ENCODE measurements at places on chromosomes 7 and 10.
A peak's percentile ranks its signal among the peaks of the same experiment; 100 is the strongest.

DNA sequence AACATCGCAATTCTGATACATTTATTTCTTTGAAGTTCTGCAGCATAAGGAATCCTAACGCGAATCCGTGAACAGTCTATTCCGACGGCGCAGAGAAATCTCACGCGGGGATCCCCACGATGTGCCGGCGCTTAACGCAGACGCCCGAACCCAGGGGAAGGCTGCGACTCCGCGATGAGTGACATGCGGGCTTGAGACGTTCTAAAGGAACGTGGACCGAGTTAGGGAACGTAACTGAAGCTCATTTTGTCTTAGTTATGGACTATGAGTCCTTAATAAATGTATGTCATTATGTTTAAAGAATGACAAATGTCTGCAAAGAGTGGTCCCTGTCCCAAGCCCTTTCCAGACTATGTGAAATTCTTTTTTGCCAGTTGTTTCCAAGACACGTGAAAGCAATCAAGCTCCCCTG is 995 bp upstream of the PARD3 start:
- no peak for DNase-seq

DNA sequence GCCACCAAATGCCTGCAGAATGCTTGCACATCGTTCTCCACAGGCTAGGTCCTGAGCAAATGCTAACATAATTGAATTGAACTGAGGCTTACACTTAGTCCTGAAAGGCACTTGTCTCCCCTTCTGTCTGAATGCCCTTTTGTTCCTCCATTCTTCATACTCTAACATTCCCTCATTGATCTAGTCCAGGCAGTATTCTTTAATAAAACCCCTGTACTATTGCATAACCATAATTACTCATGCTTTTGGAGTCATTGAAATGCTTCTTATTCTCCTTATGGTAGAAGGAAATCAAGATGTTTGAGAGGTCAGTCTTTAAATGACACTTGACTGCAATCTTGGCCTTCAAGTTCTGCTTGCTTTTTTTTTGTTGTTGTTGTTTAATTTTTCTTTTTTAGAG is 7.1 kb downstream of the PI4K2A start:
- peak; percentile 36 for DNase-seq

GRCh38 chr10:117668327-117669008 is 125.9 kb downstream of the EMX2 start:
- DNase-seq, result no peak

DNA sequence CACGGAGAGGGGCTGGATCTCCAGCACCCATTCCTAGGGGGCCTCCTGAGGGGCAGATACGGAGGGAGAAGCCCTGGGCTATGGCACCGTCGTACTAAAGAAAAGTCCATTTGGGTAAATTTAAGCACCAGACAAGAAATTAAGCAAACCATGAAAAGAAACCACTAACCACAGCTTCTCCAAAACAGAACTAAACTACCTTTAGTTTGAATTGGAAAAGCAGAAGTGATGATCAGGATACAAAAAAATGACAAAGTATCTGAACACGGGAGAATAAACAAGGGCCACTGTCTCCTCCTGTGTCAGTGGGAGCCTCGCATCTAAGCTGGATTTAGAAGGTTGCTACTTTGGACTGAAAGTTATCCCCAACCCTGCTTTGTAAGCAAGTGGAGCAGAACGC is 69.1 kb downstream of the DIP2C start:
- no peak for DNase-seq

DNA sequence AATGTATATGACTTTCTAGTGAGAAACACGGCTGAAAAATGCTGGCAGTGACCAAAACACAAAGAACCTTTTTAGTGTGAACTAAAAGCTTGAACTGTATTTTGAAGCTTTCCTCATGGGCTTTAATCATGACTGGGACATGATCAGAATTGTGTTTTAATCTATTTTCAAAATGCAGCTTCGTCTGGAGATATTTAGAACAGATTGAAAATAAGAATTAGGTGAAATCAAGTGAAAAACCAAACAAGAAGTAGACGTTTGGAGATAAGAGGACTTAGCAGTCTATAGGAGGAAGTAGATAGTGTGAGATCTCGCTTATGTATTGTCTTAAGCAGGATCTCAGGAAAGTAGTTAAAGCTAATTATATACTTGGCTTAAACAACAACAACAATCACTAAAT is 865.4 kb upstream of the MBL2 start:
- no peak for DNase-seq

- no peak for DNase-seq
Measured at GRCh38 chr10:101489355-101489754, 98.7 kb downstream of the POLL start.

DNA sequence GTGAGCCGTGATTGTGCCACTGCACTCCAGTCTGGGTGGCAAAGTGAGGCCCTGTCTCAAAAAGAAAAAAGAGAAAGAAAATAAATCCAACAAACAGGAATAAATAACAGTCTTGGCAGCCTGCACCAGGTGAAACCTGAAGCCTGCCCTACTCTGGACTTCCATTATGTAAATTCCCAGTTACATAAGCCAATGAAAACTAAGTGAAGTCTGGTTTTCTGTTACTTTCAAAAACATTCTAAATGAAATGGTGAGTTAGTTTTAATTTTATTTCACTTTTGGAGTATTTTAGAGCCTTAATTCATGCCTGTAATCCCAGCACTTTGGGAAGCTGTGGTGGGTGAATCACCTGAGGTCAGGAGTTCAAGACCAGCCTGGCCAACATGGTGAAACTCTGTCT is 22.5 kb upstream of the HIBADH start:
- no peak for DNase-seq

DNA sequence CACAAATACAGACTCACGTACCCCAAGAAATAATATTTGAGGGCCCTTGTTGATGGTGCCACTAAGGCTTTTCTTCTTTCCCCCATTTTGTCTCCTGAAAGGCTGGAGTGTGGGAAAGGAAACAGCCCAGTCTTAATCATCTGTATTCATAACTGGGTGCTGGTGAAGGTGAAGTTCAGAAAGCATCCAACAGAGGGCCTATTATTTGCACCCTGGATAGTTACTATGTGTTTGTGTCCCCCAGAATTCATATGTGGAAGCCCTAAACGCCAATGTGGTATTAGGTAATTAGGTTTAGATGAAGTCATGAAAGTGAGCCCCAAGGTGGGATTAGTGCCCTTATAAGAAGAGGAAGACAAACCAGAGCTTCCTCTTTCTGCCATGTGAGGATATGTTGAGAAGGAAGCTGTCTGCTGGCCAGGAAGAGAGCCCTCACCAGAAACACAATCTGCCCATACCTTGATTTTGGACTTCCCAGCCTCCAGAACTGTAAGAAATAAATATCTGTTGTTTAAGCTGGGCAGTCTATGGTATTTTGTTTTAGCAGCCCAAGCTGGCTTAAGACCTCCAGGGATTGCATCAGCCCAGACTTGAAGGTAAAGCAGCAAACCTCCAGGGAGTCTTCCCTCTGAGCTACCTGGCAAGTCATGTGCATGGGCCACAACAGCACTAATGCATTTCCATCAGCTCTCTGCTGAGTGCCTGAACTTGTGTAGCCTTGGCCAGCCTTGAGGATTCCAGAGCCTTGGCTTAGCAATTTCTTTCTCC is 90.0 kb upstream of the ADRB1 start:
- DNase-seq, result peak; percentile 62

DNA sequence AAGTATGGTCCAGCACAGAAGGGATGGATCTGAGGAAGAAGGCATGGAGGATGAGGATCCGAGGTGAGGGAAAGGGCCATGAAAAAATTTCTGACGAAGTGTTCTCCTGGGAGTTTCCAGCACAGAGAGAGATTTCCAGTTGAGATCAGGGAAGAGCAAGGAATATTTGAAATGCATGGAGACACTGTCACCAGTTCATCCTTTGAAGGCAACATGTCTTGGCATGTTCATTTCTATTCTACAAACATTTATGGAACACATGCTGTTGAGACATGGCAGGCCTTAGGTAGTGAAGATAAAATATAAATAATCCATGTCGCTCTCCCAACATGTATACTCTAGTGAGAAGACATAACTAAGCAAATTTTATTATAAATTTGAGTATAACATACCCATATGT is 234.0 kb upstream of the TCF7L2 start:
- no peak for DNase-seq

DNA sequence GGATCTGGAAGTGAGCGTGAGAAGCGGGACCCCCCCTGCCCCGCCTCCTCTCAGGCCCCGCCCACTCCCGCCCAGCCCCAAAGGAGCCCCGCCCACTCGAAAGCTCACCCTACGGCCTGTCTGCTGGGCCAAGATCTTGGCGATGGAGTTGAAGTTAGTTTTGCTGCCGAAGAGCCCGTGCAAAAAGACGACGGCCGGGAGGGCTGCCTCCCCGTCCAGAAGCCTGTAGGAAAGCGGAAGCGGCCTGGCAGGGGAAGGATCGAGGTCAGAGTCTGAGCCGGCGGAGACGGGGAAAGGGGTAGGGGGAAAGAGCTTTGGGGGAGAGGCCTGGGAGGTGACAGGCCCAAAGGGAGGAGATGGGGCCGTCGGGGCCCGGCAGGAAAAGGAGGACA is 386 bp downstream of the ABHD11 start:
- DNase-seq, result peak; percentile 62

- no peak for DNase-seq
Measured at GRCh38 chr7:151800861-151801260, 76.1 kb downstream of the PRKAG2 start.

GRCh38 chr10:113422371-113422770 is 130.5 kb upstream of the HABP2 start:
- DNase-seq, result no peak

DNA sequence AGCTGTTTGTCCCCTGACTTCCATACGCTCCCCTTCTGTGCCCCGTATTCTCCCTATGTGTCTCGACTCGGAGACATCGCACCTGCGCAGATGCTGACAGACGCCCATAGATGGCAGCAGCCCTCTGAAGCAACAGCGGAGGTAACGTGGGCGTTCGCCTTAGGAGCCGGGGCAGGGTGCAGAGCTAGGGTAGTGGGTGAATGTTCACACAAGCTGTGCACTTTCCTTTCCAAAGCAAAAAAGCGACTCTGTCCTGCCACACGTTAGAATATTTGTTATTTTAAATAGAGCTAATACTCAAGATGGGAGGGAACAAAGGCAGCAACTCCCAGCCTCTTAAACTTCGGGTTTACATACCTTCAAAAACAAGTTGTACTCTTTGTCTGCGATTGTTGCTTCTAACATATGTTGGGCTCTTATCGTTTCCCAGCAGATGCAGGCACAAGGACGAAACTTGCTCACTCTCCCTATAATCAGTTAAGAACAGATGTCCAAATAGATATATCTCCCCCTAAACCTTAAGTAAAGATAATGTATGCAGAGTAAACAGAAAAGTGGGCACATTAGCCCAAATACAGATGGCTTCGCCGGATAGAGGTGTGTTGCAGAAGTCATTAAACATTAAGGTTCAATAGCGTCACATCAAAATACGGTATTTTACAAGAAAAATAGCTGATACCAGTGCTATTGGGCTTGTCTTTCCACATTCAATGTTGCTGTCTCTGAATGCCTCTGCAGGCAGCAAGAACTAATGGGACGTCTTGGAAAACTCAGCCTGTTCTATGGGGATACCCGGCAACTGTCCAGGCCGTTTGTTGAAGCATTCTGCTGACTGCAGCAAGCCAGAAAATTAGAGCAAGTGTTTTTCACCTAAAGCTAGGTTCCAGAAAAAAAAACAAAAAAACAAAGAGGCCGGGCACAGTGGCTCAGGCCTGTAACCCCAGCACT is 340.3 kb upstream of the PRKCQ start:
- DNase-seq, result peak; percentile 35

- DNase-seq, result peak; percentile 21
Measured at GRCh38 chr7:36943591-36944435, 219.5 kb upstream of the AOAH start.

GRCh38 chr7:130286881-130287280 is 6.1 kb upstream of the CPA4 start:
- DNase-seq, result no peak

GRCh38 chr7:24427048-24427447 is 143.1 kb downstream of the NPY start:
- DNase-seq, result no peak

DNA sequence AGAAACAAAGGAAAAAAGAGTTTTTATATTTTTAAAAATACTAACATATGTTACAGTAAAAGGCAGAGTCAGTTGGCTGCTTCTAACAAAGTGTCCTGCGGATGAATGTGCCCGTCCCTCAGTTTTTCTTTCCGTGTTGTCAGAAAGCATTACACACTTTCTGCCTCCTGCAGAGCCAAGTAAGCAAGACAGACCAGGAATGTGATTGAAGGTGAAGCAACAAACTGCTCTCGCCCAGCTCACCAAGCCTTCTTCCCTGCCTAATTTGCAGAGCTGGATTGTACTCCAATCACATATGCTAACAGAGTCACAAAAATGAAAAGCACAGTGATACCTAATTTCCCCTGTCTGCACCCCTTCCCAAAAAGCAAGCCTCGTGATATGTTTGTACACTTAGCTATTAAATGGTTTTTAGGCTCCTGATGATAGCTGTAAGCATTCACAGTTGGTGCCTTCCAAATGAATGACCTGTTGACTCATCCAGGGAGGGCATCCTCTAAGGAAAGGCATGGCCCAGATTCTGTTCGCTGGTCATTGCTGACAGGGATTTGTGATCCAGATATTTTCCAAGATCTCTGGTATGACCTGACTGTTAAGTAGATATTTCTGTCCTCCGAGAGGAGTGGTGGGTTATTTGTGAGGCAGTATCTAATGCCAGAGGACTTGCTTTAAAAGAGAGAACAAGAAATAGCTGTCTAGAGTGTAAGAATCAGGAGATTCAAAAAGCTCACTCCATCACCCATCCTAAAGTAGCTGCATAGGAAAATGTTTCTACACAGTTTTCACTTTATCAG is 187.3 kb upstream of the PLXDC2 start:
- no peak for DNase-seq

GRCh38 chr7:19146699-19147098 is 1.5 kb upstream of the FERD3L start:
- DNase-seq, result no peak

GRCh38 chr7:34042406-34042805 is 137.1 kb downstream of the BMPER start:
- DNase-seq, result no peak
